ENCODE measurements at places on chromosomes 4 and X.

- DNase-seq = no peak
Measured at GRCh38 chrX:148995661-148996060, 495.2 kb downstream of the AFF2 start.

GRCh38 chr4:26069218-26069617 is 155.2 kb downstream of the SMIM20 start:
- DNase-seq = no peak

GRCh38 chrX:24232796-24233195 is 81.1 kb downstream of the SUPT20HL2 start:
- DNase-seq = no peak

GRCh38 chrX:106949366-106949765 is 29.2 kb downstream of the CLDN2 start:
- no peak for DNase-seq

GRCh38 chr4:26807330-26807729 is 53.3 kb upstream of the STIM2 start:
- DNase-seq = no peak
